ENCODE measurements at places on chromosomes 7 and 10.

DNA sequence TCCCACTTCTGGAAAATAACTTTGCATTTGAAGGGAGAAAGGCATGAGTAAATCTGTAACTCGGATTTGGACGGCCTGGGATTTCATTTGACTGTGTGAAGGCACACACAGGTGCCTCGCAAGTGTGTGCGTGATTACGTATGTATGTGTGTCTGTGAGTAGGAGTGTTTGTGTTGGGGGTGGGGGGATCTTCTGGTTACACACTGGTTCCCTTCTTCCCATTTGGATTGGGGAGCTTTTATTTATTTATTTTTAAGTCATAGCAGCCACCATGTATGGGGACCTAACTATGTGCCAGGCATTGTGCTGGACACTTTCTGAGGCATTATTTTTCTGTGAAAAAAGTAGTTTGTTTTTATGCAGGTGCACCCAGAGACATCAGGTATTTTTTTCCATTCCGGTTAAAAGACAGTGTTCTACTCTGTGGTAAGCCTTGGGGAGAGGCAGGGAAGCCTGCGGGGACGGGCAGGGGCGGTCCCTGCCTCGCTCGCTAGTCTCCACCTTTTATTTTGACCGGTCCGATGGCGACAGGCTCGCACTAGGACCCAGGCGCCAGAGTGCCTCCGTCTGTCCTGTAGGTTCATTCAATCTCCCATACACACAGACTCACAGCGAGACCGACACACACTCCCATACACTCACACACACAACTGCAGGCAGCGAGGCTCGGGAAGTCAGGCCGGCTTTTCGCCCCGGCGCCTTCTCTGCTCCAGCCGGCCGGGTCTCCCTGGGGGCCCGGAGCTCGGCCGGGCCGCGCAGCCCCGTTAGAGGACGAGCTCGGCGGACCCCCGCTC lies at the start of gene MXI1:
Gene MXI1, plus strand, starts transcription at position 595 of the 794 bp plus-strand sequence. CDS start 204 bp downstream, outside the sequence.
- DNase-seq: peak; percentile 51

GRCh38 chr7:141483044-141483443 lies 68.2 kb upstream of the AGK start:
- DNase-seq: no peak

DNA sequence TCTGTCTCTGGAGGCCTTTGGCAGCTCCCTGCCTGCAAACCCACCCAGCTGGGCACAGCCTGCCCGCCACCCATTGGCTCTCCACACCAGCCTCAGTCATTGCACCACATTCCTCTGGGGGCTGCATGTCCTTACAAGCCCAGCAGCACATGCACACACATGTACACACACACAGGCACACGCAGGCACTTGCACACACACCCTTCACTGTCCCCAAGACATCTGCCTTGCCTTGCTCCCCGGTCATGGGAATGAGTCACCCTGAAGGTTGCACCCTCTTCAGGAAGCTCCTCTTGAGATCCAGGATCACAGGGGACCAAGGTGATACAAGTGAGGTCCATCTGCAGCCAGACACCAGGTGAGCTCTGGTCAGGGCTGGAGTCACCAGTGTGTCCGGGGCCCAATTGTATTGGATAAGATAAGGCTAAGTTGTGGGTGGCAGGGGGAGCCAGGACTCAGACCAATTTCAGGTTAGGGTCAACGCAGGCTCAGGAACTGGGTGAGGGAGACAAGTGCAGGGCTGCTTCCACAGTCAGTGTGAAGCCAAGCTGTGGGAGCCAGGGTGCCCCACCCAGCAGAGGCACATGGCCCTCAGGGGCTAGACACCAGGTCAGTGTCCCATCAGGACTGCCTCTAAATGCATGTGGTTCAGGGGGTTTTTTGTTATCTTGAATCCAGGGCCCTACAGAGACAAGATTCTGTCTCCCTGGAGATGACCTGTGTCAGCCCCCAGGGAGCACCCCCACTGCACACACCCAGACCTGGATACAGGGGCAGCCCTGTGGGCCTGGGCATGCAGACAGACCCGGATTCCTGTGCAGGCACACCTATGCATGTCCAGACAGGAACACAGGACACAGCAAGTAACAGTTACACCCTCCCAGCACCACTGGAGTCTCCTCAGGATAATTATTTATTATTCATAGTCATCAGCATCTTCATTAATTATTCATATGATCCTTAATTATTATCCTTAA lies 33.8 kb downstream of the KCNH2 start:
- no peak for DNase-seq

GRCh38 chr10:27446091-27446918 lies 57.8 kb upstream of the RAB18 start:
- peak; percentile 58 for DNase-seq

- DNase-seq: no peak
Observed at GRCh38 chr10:51117053-51117660, 42.9 kb downstream of the PRKG1 start.

GRCh38 chr10:62710182-62710581 lies 94.3 kb upstream of the ADO start:
- DNase-seq: no peak

DNA sequence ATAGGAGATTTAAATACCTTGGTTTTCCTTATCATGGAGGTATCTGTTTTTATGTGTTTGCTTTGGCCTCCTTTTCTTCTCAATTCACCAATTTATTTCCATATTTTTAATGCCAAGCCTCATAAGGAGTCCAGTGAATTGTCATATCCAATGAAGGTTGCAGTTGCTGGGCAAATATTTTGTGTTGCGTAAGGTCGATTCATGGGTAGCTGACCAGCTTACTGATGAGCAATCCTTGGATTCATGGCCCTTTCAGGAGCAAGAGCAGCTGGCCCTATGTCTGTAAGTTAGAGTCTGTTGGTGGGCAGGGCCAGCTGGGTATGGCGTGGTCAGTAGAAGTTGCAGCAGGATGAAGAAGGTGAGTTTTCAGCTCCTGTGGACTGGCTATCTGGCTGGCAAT lies 182.9 kb downstream of the PFKFB3 start:
- DNase-seq: no peak

DNA sequence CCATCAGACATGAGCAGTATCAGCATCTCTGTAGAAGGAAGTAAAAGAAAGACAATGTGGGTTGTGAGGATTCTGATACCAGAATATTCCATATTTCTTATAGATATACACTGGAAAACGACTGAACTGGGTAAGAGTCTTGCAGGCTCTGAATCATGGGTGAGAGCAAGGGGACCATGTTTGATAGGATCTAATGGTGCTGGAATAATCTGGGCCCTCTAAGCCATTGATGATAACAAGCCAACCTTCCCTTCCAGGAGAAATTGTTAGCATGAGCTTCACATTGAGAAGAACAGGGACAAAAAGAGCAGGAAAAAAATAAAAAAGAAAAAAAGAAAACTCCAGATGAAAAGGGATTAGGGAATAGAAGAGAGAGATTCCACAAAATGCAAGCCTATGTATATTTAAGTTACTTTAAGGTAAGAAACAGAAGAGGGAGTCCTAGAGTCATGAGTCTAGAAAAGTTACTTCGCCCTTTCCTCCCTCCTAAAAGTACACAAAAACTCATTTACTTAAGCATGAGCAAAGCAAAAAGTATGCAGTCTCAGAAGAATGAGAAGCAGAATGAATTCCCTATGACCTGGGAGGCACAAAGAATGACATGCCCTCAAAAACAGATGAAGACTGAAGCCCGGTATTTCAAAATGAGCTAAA lies 181.9 kb downstream of the TMEM26 start:
- DNase-seq: no peak

- DNase-seq: no peak
Observed at GRCh38 chr7:120836556-120837115, 21.3 kb downstream of the TSPAN12 start.

DNA sequence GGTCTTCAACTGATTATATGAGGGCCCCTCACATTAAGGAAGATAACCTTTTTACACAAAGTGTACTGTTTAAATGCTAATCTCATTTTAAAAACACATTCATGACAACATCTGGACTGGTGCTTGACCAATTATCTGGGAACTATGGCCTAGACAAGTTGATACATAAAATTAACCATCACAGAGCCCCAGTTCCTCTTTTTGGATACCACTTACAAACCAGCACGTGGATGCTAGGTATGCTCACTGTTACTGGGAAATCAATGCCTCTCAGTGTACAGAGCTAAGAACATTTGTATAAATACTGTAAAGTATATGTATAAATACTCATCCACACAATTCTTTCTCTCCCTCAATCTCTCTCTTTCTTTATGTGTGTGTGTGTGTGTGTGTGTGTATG lies 1217.8 kb upstream of the LRRTM3 start:
- DNase-seq: no peak

- no peak for DNase-seq
Observed at GRCh38 chr10:112834751-112835181, 115.3 kb upstream of the TCF7L2 start.

DNA sequence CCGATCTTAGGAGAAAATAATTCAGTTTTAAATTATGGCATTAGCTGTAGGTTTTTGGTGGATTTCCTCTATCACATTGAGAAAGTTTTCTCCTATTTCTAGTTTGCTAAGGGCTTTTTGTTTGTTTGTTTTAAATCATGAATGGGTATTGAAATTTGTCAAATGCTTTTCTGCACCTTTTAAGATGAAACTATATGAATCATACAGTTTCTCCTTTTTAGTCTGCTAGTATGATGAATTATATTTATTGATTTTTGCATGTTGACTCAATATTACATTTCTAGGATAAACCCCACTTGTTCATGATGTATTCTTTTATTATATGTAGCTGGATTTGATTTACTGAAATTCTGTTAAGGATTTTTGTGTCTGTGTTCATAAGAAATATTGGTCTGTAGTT lies 70.3 kb upstream of the PIP4K2A start:
- no peak for DNase-seq

- no peak for DNase-seq
Observed at GRCh38 chr10:56068040-56068439, 293.0 kb downstream of the ZWINT start.

DNA sequence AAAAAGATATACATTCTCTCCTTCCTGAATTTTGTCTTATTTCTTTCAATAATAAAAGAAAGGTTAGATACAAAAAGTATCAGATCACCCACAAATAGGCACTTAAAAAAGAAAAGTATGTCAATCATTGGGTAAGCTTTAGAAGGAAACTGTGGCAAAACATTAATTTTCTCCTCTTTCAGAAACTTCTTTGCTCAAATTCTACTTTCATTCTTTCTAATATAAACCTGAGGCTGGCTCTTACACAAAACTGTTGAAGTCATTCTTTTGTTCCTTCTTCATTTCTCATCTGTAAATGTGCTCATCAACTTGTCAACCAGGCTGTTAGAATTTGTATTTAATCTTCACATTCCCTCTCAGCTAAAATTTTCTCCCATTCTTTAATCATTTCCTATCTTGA lies 124.6 kb downstream of the LRRN3 start:
- no peak for DNase-seq

- DNase-seq: no peak
Observed at GRCh38 chr10:22379059-22379458, 33.8 kb downstream of the SPAG6 start.

DNA sequence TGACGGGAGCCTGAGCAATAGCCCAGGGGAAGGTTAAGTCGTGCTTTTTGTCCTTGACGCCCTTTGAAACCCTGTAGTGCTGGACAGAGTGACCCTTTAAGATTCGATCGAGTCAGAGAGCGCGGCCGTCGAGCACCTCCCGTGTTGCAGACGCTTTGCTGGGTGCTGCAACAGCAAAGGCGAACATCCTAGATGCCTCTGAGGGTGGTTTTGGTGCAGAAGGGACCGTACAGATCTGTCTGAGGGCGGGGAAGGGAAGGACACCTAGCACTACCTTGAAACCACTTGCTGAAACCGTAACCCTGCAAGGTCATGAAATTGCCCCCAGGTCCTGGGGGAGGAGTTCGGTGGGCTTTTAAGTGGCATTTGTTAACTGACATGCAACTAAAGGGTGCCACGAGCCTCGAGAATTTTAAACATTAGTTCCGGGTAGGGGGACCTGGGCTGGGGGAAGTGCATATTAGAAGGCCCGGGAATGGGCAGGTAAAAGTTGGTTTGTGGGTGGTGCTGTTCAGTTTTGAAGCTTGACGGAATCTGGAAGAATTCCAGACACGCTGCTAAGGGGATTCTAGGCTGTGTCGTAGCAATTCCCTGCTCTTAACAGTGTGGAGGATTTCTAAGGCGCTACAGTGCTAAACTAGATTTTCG lies 786 bp downstream of the ATP5F1C start:
- DNase-seq: no peak

- no peak for DNase-seq
Observed at GRCh38 chr10:95264227-95265051, 26.4 kb downstream of the PDLIM1 start.

DNA sequence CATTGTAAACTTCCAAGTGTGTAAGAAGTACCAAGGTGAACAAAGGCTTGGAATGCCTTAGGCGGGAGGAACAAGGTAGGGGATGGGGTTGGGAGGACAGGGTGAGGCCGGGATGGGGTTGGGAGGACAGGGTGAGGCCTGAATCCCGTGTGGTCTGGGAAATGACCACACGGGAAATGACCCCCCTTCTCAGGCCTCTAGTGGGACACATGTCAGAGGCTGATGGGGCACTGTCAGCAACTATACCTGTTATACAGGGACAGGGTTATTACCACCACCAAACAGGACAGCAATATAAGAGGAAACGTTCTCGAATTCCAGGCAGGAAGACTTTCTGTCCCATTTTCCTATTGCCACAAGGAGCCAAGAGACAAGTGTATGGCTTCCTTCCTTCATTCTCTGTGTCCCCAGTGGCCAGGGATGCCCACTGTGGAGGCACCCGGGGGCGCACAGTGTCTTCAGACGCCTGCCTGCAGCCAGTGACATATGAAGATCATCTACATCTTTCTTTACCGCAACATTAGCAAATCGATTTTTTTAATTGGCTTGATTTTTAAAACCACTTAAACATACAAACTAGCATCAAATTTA lies 1.3 kb downstream of the MKI67 start:
- no peak for DNase-seq

DNA sequence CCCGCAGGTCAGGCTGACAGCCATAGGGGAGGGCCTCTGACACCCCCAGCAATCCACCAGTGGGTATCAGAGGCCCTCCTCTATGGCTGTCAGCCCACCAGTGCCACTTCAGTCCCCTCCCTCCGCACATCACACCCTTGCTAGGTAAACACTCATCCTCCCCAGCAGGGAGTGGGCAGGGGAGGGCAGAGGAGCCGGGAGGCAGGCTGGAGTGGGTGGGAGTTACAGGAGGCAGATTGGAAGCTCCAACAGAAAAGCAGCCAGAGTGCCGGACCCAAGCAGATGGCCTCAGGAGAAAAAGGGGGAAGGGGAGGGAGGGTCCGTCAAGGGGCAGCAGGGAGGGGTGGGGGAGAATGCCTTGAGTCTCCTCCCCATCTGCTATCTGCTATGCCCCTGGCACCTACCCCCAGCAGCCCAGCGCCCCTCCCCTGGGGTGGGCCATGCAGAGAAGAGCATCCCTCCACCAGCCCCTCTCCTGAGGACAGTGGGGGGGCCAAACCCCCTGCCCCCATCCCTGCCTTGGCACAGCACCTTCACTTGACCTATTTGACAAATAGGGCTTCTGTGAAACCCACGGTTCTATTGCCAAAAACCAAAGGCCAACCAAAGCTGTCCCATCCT lies 2.4 kb downstream of the RASGEF1A start:
- DNase-seq: no peak

GRCh38 chr7:49030221-49030620 lies 105.9 kb downstream of the CDC14C start:
- no peak for DNase-seq

DNA sequence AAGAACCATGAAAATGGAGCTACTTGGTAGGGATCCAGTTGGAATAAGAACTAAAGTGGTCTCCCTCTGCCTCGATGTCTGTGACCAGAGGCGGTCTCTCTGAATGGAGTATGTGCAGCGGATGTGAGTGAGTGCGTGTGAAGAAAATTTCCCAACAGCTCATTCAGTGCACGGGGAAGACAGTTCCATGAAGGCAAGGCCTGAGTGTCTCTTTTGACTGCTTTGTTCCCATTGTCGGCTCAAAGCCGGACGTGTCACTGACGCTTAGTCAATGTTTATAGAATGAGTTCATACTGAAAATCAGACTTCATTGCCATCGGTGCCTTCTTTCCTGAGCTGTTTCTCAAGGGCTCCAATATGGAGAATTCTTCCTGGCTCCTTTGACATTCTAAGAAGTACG lies 55.3 kb upstream of the GRB10 start:
- DNase-seq: no peak

Data from SW 1271 (cell line).